ENCODE measurements at places on chromosomes 13 and 19.

DNA sequence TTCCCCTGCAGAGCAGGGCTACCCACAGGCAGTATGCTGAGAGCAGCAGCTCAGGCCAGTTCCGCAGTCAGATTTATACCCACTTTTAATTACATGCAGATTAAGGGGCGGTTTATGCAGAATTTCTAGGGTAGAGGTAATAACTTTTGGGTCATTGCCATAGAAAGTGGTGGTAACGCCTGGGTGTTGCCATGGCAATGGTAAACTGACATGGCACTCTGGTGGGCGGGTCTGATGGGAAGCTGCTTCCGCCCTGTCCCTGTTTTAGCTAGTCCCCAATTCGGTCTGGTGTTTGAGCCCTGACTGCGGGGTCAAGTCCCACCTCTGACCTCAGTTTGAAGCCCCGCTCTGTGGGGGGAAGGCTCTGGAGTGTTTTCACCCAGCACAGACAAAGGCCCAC lies 141.1 kb upstream of the VSTM2B start:
- no peak for DNase-seq

DNA sequence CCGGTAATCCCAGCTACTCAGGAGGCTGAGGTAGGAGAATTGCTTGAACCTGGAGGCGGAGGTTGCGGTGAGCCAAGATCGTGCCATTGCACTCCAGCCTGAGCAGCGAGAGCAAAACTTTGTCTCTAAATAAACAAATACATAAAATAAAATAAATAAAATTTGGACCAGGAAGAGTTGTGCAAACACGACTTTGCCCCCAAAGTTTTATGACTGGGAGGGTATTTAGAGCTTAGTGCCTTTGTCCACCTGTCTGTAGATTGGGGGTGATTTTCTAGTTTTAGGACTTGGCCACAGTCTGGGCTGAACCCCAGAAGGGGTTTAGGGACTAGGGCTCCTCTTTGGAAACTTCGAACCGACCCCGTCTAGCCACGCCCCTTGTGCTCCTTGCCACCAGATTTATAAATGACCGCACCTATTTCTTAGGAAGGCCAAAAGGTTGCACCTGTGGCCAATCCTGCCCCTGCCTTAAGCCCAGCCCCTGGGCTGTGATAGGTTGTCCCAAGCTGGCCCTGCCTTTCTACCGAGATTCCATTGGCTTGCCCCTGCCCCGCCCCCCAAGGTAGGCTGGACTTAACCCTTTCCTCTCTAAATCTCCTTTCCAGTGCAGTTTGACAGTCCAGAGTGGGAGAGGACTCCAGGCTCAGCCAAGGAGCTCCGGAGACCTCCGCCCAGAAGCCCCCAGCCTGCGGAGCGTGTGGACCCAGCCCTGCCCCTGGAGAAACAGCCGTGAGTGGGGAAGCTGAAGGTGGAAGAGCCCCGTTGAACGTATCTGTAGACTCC lies 5.3 kb downstream of the SHD start:
- no peak for DNase-seq

DNA sequence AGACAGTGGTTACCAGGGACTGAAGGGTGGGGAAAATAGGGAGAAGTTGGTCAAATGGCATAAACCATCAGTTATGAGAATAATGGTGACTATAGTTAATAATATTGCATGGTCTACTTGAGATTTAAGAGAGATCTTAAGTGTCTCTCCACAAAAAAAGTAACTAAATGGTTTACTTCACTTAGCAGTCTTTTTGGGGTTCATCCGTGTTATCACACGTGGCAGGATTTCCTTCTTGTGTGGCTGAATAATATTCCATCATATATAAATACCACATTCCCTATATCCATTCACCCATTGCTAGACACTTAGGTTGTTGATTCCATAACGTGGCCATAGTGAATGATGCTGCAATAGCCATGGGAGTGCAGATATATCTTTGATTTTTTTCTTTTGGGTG lies 967.0 kb downstream of the UQCRFS1 start:
- DNase-seq: no peak

- DNase-seq: no peak
These were observed at the start of gene ELF1 for GRCh38 chr13:41019011-41019487. Gene ELF1 (minus strand): TSS chr13:41019316. CDS start chr13:40982054, 37,262 bp downstream.

DNA sequence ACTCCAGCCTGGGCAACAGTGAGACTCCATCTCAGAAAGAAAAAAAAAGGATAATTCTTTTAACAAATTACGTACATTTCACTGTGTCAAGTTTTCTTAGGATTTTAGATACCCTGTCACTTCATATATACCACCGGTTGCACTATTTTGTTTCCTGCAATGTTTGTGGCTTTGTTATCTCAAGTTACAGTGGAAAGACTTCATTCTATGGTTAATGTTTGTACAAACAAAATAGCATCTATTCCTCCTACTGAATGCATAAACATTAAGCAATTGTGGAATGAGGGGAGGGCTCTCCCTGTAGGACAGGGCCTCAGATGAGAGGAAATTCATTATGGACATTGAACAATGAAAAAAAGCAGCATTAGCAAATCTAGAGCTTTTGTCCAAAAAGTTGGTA lies 120.1 kb downstream of the DNAJC3 start:
- no peak for DNase-seq

DNA sequence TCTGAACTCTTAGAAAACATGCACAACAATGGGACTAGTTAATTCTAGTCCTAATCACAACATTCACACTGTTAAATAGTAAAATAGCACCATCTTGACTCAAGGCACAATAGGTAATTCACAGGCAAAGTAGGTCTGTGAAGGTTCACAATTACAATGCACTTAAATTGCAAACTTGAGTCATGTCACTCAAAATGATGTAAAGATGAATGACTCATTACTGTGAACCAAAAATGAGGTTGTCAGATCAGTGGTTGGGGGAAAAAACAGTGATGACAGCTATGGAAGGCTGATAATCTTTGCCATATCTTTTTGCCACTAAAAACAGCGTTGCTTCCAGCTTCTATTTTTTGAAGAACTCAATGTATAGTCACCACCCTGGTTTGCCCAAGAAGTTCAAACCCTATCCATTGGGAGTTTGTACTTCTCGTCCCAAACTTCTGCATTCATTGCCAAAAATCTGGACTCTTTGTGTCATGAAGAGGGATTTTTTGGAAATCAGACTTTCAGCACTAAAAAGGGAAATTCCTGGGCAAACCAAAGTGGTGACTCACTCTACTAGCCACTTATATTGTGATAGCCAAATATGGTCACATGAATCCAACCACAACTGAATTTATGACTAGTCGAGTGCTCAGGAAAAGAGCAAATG lies 200.9 kb upstream of the TMTC4 start:
- DNase-seq: no peak

DNA sequence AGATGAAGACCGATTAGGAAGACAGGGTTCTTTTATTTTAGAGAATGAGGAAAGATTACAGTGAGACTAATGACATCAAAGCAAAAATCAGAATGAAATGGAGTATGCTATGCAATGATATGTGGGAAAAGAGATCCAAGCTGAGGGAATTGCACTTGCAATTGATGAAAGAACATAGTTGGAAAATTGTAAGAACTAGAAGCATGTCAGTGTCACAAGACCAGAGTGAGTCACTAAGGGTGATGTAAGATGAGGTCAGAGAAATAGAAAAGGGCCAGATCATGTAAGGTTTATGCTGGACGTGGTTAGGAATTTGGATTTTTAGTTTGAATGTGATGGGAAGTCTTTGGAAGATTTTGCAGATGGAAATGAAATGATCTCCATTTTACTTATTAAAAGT lies 1937.3 kb downstream of the OLFM4 start:
- no peak for DNase-seq

- no peak for DNase-seq
These were observed 184.7 kb downstream of the OXGR1 start for GRCh38 chr13:96809366-96810096.

- DNase-seq: no peak
These were observed 4.9 kb downstream of the ARHGEF1 start for GRCh38 chr19:41887711-41888382.

- no peak for DNase-seq
These were observed 904 bp upstream of the SOX1 start for GRCh38 chr13:112065867-112066623.

GRCh38 chr19:41845051-41845590 lies 279 bp downstream of the DMRTC2 start:
- DNase-seq: no peak

- DNase-seq: no peak
These were observed 595.5 kb downstream of the SLITRK1 start for GRCh38 chr13:83286737-83287136.

GRCh38 chr13:71522941-71523526 lies 344.0 kb downstream of the DACH1 start:
- no peak for DNase-seq

DNA sequence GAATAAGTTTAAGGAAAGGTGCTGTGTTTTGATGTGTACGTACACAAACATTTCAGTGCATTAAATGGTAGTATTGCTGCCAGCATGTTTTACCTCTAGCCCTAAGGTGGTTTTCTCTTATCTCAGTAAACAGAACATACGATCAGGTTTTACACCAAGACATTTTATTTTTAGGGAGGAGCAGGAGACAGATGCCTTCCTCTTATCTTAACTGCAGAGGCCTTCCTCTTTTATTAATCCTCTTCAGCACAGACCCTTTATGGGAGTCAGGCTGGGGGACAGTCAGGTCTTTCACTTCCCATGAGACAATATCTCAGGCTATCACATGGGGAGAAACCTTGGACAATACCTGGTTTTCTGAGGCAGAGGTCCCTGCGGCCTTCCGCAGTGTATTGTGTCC lies 14.9 kb upstream of the ZNF611 start:
- no peak for DNase-seq

DNA sequence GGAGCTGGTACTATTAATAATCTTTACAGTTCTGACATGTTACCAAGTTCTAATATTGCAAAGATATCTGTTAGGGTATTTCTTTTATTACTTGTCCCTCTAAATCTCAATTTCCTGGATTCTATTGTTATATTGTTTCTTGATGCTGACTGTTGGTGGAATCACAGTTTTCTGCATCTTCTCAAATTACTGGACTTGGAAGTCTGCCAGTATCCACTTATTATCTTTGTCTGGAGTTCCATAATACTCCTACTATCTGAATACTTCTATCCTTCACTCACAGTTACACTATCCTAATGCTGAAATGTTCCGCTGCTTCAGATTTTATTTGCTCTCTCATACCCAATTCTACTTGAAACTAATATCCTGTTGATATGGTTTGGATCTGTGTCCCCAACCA lies 1985.7 kb upstream of the PRR20A start:
- DNase-seq: no peak

- DNase-seq: no peak
These were observed 240.3 kb downstream of the LACC1 start for GRCh38 chr13:44120043-44120442.

- DNase-seq: no peak
These were observed 647 bp downstream of the RNF225 start for GRCh38 chr19:58395979-58396627.

GRCh38 chr19:50983625-50984292 lies at the start of gene KLK7:
Gene KLK7 (minus strand): TSS chr19:50983917. CDS start chr19:50982399, 1,518 bp downstream.
- DNase-seq: no peak

GRCh38 chr13:91045351-91046034 lies 302.0 kb upstream of the MIR17HG start:
- DNase-seq: no peak

DNA sequence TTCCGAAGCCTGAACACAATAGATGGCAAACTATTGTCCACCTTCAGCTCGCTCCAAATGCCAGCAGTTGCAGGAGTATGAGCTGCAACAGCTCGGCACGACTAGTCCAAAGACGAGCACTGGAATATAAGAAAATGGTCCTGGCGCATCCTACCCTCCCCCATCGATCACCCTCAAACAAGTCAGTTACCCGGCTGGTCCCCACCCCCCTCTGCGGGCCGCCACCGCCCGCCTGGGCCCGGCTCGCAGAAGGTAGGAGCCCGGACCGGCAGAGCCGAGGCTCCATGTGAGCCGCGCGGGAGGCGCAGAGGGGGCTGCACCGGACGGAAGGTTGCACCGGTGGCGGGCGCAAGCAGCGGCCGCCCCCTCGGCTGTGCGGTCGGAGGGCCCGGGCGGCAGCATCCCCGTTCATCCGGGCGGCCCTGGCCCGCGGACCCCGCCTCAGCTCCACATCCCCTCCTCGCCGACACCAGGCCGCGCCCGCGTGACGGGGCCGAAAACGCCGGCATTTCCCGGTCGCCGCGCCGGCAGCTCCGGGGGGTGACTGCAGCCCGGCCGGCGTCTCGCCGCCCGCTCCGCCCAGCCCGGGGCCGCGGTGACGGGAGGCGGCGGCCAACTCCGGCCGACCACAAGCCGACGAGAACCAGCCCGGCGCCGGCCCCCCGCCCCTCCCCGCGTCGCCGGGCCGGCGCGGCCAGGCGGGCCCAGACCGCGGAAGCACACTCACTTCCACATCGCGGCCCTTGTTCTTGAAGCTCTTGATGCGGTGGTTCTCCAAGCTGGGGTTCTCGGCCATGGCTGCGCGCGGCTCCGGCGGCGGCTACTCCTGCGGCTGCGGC lies 552 bp downstream of the KPNA3 start:
- DNase-seq: no peak

DNA sequence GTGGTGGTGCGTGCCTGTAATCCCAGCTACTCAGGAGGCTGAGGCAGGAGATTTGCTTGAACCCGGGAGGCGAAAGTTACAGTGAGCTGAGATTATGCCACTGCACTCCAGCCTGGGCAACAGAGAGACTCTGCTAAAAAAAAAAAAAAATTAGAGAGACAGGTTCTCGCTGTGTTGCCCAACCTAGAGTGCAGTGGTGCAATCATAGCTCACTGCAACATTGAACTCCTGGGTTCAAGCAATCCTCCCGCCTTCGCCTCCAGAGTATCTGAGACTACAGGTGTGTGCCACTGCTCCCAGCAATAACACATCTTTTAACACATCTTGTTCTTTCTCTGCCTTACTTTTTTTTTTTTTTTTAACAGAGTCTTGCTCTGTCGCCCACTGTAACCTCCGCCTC lies 32.7 kb downstream of the CLEC17A start:
- DNase-seq: no peak
